Stimulated activated CD8-positive, alpha-beta memory T cell treated with anti-CD3 and anti-CD28 coated beads, Interleukin-7, amount 100 ng/mL, for 1 hour (primary cell): ENCODE measurements at places on chromosomes 2 and 18.

- DNase-seq, result no peak
These were observed 4.7 kb downstream of the NRP2 start for GRCh38 chr2:205686783-205687640.

DNA sequence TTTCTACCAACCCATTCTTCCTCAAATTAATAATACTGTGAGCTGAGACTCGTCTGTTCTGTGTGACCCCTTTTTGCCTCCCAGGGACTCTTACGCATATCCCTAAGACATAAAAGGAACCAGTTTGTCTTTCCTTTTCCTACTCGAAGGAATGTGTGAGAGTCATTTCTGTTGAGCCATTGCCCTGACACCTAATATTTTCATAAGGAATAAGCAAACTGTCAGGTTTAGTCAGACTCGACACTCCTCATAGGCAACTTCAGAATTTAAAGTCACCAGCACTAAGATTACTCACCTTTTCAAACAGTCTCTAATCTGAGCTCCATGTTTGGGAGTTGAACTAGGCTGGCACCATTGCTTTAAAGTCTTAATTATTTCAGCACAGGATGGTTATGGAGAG lies 305.5 kb downstream of the IKZF2 start:
- DNase-seq, result no peak

- DNase-seq, result no peak
These were observed 27.0 kb downstream of the MEIS1 start for GRCh38 chr2:66461664-66462500.

GRCh38 chr2:174729797-174730697 lies 34.2 kb downstream of the CHRNA1 start:
- no peak for DNase-seq

GRCh38 chr2:237603718-237604362 lies 13.3 kb upstream of the RAB17 start:
- peak; percentile 14 for DNase-seq

- no peak for DNase-seq
These were observed 112.0 kb upstream of the THOC1 start for GRCh38 chr18:379681-380330.

- DNase-seq, result no peak
These were observed 21.2 kb downstream of the HS1BP3 start for GRCh38 chr2:20629581-20630171.
